H1 (cell line): ENCODE measurements at places on chromosomes 13 and 19. TPM values are rescaled to one million over a fixed set of nuclear protein-coding genes. Genes with fewer than 3 reads are reported as not detected.

LRG1 gene
- polyA plus RNA-seq = 0.64 and 0.79 TPM in 2 replicates

GNA15 gene
- polyA plus RNA-seq = 0.36 and 0.45 TPM in 2 replicates

AKT1S1 gene
- polyA plus RNA-seq = 40.7 and 73.3 TPM in 2 replicates

TNFSF11 gene
- polyA plus RNA-seq = 5.2 and 9.3 TPM in 2 replicates

THOP1 gene
- 136 and 181 TPM in 2 replicates for polyA plus RNA-seq

ZNF490 gene
- 1.6 and 1.7 TPM in 2 replicates for polyA plus RNA-seq

ZNF160 gene
- 15.8 and 29.0 TPM in 2 replicates for polyA plus RNA-seq

ADAMTS10 gene
- polyA plus RNA-seq = 6.9 and 16.1 TPM in 2 replicates

TMC4 gene
- polyA plus RNA-seq = 6.3 and 12.8 TPM in 2 replicates

ZNF556 gene
- polyA plus RNA-seq = not detected in 2 replicates
